Panc1 (cell line): ENCODE measurements at places on chromosomes 5 and 9. TPM values are rescaled to one million over a fixed set of nuclear protein-coding genes. Genes with fewer than 3 reads are reported as not detected.

Gene PCAT7
- total RNA-seq = 0.59 TPM

Gene TRIM36
- total RNA-seq = 1.6 TPM

Gene DNAJB5
- total RNA-seq = 9.7 TPM

Gene C9
- total RNA-seq = 0.05 TPM

Gene BTNL3
- total RNA-seq = not detected

Gene SLC45A2
- total RNA-seq = not detected

Gene UGT3A1
- not detected for total RNA-seq

Gene PDE8B
- 0.62 TPM for total RNA-seq

Gene LIFR
- total RNA-seq = 91.3 TPM

Gene FOXD4
- 0.23 TPM for total RNA-seq

Gene TAF11L10
- not detected for total RNA-seq

Gene PPP2R2B
- total RNA-seq = 8.8 TPM

Gene PCDHGB3
- 0.49 TPM for total RNA-seq

Gene OR1J2
- not detected for total RNA-seq

Gene IPPK
- 5.4 TPM for total RNA-seq

Gene UGT3A2
- 0.10 TPM for total RNA-seq

Gene MYORG
- 9.7 TPM for total RNA-seq

Gene FBN2
- total RNA-seq = 0.08 TPM

Gene ERGIC1
- total RNA-seq = 206 TPM

Gene C7
- 1.4 TPM for total RNA-seq

Gene RNF38
- 78.0 TPM for total RNA-seq

Gene BARHL1
- not detected for total RNA-seq

Gene ORM2
- 0.77 TPM for total RNA-seq

Gene IL17B
- total RNA-seq = not detected

Gene LCP2
- 0.36 TPM for total RNA-seq

Gene TICAM2
- total RNA-seq = 1.6 TPM

Gene MYMK
- not detected for total RNA-seq

Gene QRFP
- not detected for total RNA-seq

Gene RORB
- 0.08 TPM for total RNA-seq

Gene ADRB2
- total RNA-seq = 1.0 TPM

Gene TOR2A
- total RNA-seq = 8.2 TPM

Gene HARS1
- 76.4 TPM for total RNA-seq

Gene DIPK1B
- total RNA-seq = 10.6 TPM

Gene SPINK6
- total RNA-seq = not detected

Gene SPATA31C1
- not detected for total RNA-seq

Gene UCK1
- 30.2 TPM for total RNA-seq

Gene GFM2
- 22.5 TPM for total RNA-seq

Gene CENPH
- 35.6 TPM for total RNA-seq

Gene LSM11
- 1.6 TPM for total RNA-seq

Gene NIM1K
- 0.59 TPM for total RNA-seq

Gene SAXO1
- total RNA-seq = not detected

Gene C5orf52
- not detected for total RNA-seq

Gene SPARC
- total RNA-seq = 228 TPM

Gene NR5A1
- 2.5 TPM for total RNA-seq

Gene MTMR12
- total RNA-seq = 42.4 TPM

Gene NPM1
- 1,864 TPM for total RNA-seq

Gene ANKH
- 11.2 TPM for total RNA-seq
